ENCODE measurements at places on chromosomes 2 and 18. TPM values are rescaled to one million over a fixed set of nuclear protein-coding genes. Genes with fewer than 3 reads are reported as not detected.

Gene GALNT3
- 2.6 TPM for total RNA-seq

Gene KCNJ3
- total RNA-seq, result not detected

Gene SP5
- total RNA-seq, result 0.24 TPM

DNA sequence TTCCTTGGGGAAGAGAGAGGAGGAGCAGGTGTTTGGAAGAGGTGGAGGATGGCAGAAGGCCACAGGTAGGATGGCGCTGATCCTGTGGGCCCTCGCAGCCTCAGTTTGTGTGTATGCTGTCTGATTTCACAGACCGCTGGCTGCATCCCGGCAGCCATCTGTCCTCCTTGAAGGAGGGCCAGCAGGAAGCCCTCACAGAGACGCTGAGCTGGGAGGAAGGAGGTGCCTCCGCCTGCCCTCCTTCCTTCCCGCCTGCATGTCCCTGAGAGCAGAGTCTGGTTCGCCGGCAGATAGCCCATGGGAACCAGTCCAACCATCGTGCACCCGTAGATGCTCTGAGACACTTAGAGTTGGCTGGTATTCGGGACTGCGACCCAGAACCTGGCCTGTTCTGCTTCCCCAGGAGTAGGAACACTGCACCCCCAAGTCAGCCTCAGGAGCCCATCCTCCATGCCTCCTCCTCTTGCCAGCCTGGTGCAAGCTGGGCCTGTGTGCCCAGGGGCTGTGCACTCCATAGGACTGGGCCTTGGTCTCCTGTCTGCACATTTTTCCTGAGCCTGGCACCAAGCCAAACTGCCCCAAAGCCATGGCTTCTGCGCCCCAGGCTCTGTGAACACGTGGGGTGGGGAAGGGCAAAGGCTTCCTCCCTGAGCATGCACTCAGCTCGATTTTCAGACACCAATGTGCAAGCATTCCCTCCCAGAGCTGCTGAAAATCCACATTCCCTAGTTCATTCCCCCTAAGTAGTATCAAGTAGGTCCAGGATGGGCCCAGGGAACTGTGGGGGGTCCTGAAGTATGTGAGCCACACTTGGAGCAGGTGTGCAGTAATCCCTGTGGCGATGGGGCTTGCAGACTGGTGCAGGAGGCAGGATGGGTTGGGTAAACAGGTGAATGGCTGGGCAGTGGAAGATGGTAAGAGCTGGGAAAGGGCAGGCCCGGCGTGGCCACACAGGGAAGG is 115.6 kb downstream of the SEPTIN10 start:
- DNase-seq, result no peak

GRCh38 chr18:50656396-50656795 is 96.5 kb downstream of the MAPK4 start:
- no peak for DNase-seq

GRCh38 chr2:216863946-216864345 is 4.1 kb upstream of the TNP1 start:
- DNase-seq, result no peak

DNA sequence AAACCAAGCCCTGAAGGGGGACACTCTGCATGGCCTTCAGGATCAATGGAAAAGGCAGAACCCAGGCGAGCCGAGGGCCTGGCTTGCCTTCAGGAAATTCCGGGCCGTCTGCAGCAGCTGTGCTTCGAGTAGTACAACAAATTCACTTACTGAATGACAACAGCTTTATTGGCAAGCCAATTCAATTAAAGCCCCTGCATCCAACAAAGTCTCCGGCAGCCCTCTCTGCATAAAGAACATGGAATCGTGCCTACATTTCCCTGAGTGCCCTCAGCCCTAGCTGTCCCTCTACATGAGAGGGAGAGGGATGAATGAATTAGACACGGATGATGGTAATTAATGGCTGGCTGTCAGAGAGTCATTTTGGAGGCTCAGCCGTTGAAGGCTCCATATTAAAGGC is 189.0 kb downstream of the BCL11A start:
- DNase-seq, result no peak

DNA sequence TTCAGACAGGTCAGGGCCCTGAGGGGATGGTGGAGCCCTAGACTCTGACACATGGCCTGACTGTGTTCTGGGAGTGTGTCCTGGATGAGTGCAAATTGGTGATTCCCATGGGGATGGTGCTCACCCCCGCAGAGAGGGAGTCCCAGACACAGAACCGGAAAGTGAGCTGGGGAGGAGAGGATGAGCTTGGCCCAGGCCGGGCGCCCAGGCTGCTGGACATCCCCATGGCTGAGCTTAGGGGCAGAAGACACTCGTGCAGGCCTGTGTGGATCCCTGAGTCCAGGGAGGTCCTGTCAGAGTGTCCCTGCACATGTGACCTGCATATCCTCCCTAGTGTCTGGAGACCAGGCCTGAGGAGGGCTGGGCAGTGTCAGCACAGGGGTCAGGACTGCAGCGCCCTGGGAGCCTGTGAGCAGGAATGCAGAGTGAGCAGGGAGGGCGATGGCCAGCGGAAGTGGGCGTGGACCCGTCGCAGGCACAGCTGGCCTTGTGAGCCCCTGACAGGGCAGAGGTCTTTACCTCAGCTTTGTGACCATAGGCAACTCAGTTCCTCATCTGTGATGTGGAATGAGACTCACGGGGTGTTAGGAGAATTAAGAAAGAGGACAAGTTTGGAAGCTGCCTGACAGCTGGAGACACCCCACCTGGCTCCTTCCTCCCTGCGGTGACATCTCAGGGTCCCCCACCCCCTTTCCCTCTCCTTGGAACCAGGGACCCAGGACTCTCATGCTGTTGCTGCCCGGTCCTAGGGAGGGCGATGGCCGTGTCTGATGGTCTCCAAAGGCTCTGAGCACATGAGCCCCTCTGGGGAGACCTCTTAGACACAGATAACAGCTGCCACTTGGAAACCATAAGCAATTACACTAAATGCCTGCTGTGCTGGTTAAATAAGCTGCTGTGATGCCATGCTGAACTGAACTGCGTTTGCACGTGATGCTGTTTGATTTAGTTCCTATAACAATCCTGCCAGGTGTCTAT is 62.6 kb upstream of the HS6ST1 start:
- DNase-seq, result no peak

DNA sequence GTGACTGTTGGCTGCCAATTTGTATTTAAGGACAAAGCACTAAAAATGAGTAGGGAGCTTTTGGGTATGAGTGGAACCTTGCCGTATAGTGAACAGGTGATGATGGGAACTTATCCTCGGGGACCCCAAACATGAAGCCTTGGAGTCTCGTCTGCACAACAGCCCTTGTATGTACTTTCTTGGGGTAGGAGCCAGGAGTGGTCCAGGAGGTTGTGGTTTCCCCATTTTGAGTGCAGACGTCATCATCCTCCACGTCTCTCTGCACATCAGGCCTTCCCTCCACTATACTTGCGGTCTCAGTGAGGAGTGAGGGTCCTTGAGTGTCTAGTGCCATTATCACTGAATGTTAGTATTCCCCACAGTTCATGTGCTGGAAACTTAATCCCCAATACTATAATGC is 101.5 kb upstream of the HS6ST1 start:
- DNase-seq, result no peak

- no peak for DNase-seq
Observed at GRCh38 chr2:97911922-97912575, 83.7 kb downstream of the TMEM131 start.

GRCh38 chr18:76679259-76679658 is 143.1 kb upstream of the ZNF236 start:
- no peak for DNase-seq

DNA sequence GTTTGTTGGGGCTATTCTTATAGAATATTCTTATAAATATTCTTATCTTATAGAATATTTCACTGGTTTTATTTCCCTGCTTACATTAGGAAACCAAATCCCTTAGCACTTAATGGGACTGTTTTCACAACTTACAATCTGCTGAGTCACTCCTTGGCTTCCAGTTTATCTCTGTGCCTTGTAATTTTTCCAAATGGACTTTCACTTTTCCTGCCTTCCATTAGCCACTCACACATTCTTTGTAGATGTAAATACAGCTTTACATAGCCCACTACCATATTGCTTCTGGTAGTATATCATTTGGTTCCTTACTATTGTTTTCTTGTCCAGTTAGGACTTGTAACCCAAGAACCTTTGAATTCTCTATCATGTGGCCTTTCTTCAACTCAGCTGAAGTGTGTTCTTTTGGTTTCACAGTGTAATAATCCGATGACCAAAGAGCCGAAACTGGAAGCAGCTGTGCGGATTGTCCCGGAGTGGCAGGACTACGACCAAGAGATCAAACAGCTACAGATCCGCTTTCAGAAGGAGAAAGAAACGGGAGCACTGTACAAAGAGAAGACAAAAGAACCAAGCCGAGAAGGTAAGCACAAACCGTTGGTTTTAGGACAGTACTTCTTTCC is 96.1 kb downstream of the UGGT1 start:
- no peak for DNase-seq

DNA sequence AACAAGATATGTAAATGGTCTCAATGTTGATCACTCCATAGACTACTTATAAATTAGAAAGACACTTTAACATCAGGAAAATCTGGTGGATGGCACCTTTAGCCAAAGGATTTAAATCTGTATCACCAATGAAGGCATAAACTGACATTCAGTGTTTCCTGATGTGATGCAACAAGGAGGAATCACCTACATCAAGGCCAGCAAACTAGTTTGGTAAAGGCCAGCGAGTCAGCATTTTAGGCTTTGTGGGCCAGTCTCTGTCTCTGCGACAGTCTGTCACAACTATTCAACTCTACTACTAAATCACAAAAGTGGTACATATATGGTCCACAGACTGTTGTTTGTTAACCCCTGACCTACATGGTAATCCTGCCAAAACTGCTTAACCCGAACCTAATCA is 33.3 kb downstream of the C2orf76 start:
- DNase-seq, result no peak

- no peak for DNase-seq
Observed at GRCh38 chr2:187079901-187080300, 230.9 kb upstream of the ZSWIM2 start.

- peak; percentile 86 for DNase-seq
Observed at GRCh38 chr2:172864182-172864581, 128.5 kb downstream of the RAPGEF4 start.

Data from thymus (tissue), 14 donors.